Fibroblast of skin of right quadriceps (primary cell): ENCODE measurements at places on chromosomes 11 and 22.

GRCh38 chr11:94325681-94326080 is 21.3 kb downstream of the IZUMO1R start:
- no peak for DNase-seq

DNA sequence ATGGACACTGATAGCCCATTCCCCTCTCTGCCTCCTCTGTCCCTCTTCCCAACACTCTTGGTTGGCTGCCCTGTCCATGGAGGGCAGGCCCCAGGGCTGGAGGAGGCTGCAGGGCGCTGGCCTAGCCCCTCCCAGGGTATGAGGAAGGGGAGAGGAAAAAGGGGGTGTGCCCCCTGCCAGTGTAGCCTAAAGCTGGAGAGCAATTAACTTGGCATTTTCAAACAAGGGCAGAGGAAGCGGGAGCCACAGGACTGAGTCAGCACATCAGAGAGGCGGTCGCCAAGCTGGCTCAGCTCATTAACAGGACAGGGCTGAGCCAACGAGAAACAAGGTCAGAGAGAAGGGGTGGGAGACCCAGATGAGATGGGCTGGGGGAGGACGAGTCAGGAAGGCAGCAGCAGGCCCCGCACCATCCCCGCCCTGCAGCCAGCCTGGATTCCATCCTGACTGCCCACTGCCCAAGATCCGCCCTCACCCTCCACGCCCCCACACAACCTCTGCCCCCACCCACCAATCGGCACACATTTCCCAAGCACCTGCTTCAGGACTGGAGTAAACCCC is 76.3 kb downstream of the BUD13 start:
- peak; percentile 28 for DNase-seq

DNA sequence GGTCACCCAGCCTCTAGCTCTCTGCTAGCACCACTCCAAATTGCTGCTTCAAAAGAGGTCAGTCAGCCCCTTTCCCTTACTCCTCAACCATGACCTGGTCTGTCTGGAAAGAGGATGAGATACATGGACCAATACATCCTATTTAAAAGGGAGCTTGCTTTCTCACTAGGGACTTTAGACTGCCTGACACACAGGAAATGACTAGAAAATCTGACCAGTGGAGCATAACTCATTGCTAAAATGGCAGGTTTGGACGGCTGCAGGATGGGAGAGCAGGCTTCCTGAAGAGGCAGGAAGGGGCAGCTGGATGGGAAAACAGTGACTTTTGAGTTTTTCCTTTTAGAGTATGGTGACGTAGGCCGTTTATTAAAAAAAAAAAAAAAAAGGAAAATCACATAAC is 25.3 kb downstream of the STIM1 start:
- DNase-seq, result peak; percentile 28

DNA sequence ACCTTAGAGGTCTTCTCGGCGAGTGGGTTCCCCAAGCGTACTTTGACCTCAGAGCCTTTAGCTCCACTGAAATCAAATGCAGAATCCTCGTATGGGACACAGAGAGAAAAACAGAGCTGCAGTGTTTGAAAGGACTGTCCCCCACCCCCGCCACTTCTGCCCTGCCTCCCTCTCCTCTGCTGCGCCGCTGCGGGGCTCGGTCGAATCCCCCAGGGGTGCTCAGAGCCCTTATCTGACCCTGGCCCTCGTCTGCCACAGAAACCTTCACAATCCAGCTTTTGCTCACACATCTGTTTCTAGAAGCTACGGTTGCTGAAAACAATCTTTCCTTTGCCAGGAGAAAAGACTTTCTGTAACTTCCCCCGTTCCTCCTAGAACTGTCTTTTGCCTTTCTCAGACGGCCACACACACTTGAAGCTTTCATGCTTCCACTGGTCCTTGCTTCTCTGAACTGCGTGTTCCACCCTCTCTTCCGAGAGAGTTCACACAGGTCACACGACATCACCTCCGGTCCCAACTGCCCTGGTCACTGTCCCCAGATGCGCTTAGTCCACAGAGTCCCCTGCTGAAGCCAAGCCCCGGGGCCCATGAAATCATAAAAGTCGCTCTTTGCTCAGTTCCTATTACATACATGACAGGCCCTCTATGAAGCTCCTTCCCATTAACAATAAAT is 3.7 kb downstream of the SMIM35 start:
- DNase-seq, result no peak

DNA sequence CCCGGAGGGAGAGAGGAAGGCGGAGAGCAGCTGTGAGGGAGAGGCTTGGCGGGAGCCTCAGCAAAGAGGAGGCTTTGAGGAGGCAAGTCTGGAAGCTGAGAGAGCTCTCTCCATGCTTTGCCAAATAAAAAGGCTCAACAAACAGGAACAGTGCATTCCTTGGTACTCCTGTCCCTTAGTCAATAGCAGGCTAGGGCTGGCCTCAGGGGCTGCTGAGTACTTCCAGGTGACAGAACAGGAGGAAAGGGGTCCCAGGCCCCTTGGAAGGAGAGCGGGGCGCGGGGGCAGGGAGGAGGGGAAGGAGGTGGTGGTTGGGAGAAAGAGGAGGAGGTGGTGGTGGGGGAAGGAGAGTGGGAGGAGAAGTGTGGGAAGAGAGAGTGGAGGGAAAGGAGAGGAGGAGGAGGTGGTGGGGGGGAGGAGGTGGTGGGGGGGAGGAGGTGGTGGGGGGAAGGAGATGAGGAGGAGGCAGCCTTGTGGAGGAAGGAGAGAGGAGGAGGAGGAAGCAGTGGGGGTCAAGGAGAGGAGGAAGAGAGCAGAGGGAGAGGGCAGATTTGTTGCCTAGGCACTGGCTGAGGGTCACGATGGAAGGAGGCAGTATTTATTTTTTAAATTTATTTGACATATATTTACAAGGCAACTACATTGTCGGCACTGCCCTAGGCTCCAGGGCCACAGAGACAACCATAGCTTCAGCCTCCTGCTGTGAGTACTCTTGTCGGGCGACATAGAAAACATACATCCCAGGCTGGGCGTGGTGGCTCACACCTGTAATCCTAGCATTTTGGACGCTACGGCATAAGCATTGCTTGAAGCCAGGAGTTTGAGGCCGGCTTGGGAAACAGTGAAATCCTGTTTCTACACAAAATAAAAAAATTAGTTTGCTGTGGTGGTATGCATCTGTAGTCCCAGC is 74.2 kb upstream of the ZBED5 start:
- peak; percentile 30 for DNase-seq

DNA sequence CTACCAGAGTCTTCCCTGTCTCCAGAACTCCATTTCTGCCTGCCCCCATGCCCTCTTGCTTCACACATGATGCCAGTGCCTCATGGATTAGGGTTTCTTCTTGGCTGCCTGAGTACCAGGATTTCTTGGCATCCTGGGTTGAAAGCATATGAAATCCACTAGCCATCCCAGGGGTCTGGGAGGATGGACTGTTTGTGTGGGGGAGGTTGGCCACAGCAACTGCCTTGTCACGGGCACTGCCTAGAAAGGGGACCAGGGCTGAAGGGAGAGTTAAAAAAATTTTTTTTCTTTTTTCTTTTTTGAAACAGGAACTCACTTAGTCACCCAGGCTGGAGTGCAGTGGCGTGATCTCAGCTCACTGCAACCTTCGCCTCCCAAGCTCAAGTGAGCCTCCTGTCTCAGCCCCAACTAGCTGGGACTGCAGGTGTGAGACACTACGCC is 4.2 kb downstream of the USP35 start:
- DNase-seq, result no peak

- no peak for DNase-seq
Measured at GRCh38 chr22:24134090-24134846, 47.0 kb upstream of the SUSD2 start.

- DNase-seq, result no peak
Measured at GRCh38 chr11:10407749-10408685, 47.0 kb upstream of the AMPD3 start.

DNA sequence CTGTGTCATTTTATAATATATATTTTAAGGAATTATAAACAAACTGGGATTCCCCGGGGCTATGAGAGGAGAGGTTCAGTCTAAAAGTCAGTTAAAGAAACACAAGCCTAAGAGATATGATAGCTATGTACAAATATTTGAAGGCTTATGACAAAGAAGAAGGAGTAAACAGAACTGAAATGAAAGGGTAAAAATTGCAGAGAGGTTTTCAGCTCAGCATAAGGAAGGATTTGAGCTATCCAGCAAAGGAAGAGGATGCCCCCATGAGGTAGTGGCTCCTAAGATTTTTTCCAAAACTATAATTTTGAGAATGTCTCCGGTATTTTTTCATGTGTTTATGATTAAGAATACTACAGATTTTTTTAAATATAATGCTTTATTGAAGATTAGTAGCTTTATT is 57.9 kb upstream of the ANGPTL5 start:
- DNase-seq, result peak; percentile 14

DNA sequence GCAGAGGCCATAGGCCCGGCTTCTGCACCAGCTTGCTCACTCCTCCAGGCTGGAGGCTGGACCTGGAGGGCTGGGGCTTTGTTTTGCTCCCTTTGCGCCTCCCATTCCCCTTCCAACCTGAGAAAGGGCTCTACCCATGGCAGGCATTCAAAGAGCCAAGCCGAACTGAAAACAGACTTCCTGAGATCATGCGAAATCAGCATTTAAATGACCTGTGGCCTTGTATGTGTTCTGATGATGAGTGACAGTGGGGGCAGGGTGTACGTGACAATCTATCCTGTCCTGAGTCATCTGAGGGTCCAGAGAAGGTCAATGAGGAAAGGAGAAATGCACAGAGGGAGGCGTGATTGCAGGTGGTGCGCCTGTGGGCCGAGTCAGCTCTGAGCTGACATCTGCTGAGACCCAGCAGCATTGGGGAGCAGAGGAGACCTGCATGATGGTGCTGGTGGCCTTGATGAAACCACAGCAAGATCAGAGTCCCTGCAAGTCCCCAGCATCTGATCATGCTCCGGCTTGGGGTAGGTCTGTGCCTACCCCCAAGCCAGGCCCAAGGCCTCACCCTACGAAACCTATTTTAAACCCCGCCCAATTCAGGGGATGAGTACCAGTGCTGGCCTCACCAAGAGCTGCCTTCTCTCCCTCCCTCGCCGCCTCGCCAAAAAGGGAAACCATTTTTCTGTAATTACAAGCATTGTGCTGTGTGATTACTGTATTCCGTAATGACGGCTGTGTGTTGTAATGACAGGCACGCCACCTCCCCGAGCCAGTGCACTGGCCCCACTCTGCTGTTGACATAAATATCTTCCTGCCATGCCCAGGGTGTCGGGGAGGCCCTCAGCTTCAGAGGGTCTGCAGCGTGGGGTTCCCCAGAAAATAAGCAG is 95.2 kb upstream of the ANO1 start:
- DNase-seq, result no peak

DNA sequence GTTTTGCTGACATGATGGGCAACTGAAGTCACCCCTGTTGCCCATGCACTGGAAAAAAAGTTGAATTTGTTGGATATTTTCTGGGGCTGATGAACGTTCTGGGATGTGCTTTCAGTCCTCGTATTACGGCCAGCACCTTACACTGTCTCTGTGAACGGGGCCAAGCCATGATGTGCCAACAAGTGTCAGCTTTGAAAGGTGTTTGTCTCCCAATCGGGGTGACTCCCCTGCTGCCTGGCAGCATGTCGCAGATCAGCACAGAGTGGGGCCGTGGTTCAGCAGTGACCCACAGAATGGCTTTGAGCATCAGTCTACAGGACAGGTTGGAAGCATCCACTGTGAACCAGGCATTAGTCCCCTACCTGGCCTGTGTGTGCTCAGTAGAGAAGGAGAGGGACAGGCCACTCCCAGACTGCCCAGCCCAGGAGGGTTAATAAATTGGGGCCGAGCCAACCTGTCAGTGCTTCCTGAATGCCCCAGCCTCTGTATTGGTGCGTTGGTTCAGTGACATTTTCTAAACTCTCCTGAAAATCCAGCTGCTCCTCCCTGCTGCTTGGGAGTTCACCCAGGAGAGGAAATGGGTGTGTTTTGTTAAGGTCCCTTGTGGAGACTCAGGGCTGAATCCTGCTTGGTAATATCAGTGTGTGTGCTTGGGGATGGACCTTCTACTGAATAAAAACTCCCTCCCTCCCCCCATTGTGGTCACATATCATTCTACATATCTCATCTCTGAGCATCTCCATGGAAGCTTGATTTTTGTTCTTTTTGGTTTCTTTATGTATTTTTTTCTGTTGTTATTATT is 50.7 kb upstream of the TTC12 start:
- no peak for DNase-seq

DNA sequence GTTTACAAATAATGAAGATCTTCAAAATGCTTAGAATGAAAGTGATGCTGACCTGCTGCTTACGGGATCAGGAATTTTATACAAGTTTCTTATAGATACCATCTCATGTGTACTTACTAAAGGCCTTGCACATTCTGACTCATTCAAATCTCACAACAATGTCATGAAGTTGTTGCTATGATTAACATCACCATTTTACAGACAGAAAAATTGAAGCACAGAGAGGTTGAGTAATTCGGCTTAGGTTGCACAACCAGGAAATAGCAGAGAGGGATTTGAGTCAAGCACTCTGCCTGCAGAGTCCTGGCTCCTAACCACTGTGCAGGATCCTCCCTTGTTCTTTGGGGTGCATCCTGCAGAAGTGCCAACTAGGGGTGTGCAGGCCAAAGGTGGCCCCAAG is 471.9 kb downstream of the MIAT start:
- DNase-seq, result peak; percentile 89

- peak; percentile 14 for DNase-seq
Measured at GRCh38 chr11:115377882-115378296, 126.3 kb downstream of the CADM1 start.

DNA sequence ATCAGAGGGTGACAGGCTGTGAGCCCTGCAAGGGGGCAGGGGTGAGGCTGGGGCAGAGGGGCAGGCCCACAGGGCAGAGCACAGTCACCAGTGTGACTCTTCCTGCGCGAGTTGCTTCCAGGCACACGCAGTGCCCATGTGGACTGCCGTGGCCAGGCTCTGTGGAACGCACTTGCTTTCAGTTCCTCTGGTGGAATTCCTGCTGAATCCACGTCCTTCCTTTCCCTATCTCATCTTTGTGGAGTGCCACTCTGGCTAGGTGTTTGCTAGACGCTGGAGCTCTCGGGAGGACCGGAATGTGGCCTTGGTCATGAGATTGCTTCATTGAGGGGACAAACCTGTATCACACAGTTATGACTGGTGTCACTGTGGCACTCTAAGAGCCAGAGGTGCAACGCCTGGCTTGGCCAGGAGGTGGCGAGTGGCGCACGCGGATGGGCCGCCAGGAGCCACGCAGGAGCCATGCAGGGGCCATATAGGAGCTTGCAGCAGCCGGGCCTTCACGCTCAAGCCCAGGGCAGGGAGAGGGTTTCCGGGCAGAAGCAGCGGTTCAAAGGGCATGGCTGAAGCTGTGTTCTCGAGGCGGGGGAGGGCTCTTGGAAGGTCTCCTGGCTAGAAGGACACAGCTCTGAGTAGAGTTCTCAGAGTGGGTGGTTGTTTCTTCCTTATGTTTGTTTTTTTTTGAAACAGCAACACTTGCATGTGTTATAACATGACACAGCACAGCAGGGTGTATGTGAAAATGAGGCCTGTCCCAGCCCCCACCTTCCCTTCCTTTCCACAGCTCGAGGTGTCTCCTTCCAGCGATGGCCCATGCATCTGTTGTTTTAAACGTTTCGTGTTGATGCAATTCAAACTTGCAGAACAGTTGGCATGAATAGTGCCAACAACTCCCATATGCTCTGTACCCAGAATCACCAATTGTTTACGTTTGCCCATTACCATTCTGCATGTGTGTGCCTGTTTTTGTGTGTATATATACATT is 36.2 kb downstream of the TBC1D22A start:
- peak; percentile 61 for DNase-seq

- DNase-seq, result no peak
Measured at GRCh38 chr11:1569251-1569780, 2.8 kb downstream of the DUSP8 start.

GRCh38 chr11:76466666-76467065 is 21.8 kb downstream of the EMSY start:
- DNase-seq, result no peak

- no peak for DNase-seq
Measured at GRCh38 chr11:68336716-68337115, 24.3 kb downstream of the LRP5 start.
